Activated naive CD8-positive, alpha-beta T cell treated with anti-CD3 and anti-CD28 coated beads, Interleukin-2, amount 50 U/mL, for 24 hours (primary cell): ENCODE measurements at places on chromosomes 1 and 21.

GRCh38 chr21:37385179-37385765 lies 18.7 kb downstream of the DYRK1A start:
- DNase-seq, result no peak

- peak; percentile 14 for DNase-seq
Measured at GRCh38 chr1:225318706-225319575, 108.9 kb downstream of the LBR start.

DNA sequence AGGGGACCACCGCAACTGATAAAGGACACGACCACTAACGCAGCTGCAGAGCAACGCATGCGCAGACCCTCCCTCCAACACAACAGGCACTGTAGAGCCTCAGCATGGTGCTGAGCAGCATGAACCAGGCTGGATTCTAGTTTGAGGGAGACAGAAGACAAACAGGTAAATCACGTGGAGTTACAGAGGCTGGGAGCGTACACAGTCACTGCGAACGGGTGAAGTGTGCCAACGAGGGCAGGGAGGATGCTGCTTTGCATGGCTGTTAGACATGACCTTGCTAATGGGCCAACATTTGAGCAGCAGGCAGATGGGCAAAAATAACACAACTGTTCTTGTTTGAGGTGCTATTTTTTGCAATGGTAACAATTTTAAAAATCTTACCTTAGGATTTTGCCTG lies 55.2 kb upstream of the NADK start:
- no peak for DNase-seq

DNA sequence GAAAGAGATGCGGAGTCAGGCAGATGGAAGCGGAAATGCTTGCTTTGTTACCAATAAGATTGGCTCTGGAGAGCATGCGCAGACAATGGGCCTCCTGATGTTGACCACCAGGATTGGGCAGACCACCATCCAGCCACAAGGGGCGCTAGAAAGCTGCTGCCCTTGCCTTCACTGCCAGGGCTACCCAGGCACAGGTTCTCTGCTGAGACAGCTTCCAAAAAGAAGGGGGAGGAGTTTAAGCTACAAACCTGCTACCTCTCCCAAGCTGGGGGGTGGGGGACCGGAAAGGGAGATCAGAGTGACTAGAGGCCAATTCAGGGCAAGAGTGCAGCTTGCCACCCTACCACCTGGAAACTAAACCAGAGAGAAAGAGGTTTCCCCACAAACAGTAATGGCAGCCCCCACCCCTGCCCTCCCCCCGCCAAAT lies 369.7 kb downstream of the RRAGC start:
- peak; percentile 68 for DNase-seq

DNA sequence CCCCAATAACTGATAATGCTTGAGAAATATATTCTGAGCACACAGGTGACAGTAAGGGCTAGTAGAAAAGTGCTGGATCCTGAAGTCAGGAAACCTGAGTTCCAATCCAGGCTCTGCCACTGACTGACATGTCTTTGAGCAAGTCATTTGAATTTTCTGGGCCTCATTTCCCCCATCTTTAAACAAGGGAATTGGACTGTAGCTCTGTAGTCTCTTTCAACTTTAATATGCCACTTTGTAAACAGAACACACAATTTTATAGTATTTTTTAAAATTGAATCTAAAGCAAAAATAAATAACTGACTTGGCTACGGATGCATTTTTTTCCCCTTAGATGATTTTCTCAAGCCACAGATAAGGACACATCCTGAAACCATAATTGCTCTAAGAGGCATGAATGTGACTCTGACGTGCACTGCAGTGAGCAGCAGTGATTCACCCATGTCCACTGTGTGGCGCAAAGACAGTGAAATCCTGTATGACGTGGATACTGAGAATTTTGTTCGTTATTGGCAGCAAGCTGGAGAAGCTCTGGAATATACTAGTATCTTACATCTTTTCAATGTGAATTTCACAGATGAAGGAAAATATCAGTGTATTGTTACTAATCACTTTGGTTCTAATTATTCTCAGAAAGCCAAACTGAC lies 37.0 kb downstream of the LRIG2 start:
- DNase-seq, result no peak

- no peak for DNase-seq
Measured at GRCh38 chr1:49293016-49293415, 516.3 kb upstream of the BEND5 start.

DNA sequence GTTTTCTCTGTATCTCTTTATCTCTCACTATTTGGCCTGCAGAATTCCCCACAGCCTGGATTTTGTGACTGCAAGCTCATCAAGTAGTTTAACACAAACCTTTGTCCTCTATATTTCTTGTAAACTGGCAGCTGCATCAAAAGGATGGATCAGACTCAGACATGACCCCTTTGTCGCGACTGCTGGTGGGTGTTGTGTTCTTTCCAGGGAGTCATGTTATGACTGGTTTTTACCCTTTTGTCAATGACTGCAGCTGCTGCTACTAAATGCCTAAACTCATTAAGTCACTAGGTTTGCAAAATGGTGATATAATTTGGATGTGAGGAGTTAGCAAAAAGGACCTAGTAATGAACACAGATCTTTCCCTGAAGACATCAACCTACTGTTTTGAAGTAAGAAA lies 10.2 kb upstream of the TOMM20 start:
- DNase-seq, result peak; percentile 36

- DNase-seq, result no peak
Measured at GRCh38 chr1:178019622-178020021, 49.8 kb upstream of the SEC16B start.

DNA sequence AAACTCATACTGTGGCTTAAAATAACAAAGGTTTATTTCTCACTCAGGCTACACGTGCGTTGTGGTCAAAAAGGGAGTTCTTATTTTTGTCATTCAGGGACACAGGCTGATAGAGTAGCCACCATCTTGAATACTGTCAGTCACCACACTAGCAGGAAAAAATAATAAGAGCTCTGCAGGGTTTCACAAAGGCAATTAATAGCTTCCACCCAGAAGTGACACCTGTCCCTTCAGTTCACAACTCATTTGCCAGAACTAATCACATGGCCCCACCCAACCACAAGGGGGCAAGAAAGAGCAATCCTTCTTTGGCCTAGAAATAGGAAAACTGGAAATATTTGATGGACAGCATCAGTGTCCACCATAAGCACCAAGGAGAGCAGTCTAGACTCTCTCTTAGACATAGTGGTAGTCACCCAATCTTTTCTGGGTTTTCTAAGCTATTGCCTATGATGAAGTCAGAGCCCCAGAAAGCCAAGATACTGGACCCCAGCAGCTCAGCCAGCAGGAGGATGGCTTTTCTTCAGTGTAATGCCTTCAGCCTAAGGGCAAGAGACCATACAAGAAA lies 8.2 kb downstream of the HAPLN2 start:
- DNase-seq, result peak; percentile 33

- peak; percentile 28 for DNase-seq
Measured at GRCh38 chr1:173410794-173411236, 66.3 kb upstream of the PRDX6 start.

DNA sequence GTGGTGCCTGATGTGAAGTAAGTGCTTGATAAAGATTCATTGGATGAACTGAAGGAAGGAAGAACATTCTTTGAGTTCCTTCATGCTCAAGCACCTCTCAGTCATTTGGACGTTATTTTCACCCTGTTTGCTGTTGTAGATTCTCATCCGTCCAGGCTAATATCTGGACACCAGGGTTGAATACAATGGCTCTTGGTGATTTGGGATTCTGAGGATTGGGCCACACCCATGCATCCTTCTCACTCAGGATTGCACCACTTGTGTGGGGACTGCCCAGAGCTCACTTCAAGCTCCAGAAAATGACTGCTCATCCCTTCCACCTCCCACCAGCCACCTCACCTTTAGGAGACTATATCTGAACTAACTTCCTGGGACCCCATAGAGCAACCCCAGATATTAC lies 117.1 kb upstream of the IPO9 start:
- no peak for DNase-seq

DNA sequence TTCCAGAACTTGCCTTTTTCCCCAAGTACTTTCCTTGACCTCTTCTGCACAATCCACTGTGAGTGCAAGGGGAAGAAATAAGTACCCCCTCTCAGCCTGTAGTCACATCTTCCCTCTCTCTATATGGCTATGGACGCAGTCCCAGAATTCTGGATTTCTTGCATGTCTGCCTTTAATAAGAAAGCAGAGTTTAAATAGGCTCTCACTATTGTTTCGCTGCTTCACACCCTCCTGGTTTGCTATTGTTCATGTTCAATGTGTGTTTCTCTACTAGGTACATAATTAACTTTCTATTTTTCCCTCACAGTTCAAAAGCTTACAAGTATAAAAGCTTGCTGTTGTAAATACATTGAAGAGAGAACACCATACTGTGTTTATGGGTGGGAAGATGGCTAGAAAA lies 181.5 kb upstream of the C1orf105 start:
- no peak for DNase-seq

GRCh38 chr1:43069461-43070050 lies 102.5 kb downstream of the EBNA1BP2 start:
- no peak for DNase-seq

- no peak for DNase-seq
Measured at GRCh38 chr1:88773540-88774150, 89.6 kb downstream of the PKN2 start.

- no peak for DNase-seq
Measured at GRCh38 chr1:51986718-51987117, 3.8 kb downstream of the RAB3B start.

DNA sequence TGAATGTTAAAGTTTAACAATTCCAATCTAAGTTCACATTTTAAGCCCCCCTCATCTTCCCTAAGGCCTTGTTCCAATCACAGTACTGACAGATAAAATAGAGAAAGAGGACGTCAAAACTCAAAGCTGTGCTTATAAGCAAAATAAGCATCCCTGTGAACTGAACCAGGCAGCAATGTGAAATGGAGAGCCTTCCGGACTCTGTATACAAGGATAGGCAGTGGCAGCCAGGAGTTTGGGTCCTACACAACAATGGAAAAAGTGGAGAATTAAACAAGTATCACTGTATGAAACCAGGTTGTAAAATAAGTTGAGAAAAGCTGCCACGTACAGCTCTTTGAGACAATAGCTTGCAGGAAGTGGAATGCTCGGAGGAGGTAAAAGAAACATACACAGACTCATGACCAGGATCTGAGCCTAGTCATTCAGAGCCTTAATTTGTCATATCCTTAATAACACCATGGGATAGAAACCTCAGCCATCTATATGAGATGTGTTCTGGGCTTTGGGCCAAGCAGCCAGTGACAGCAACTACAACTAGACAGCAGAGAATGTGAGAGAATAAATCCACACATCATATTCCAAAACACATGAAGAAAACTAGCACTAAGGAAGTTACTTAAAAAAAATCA lies 55.2 kb upstream of the PALMD start:
- DNase-seq, result no peak

DNA sequence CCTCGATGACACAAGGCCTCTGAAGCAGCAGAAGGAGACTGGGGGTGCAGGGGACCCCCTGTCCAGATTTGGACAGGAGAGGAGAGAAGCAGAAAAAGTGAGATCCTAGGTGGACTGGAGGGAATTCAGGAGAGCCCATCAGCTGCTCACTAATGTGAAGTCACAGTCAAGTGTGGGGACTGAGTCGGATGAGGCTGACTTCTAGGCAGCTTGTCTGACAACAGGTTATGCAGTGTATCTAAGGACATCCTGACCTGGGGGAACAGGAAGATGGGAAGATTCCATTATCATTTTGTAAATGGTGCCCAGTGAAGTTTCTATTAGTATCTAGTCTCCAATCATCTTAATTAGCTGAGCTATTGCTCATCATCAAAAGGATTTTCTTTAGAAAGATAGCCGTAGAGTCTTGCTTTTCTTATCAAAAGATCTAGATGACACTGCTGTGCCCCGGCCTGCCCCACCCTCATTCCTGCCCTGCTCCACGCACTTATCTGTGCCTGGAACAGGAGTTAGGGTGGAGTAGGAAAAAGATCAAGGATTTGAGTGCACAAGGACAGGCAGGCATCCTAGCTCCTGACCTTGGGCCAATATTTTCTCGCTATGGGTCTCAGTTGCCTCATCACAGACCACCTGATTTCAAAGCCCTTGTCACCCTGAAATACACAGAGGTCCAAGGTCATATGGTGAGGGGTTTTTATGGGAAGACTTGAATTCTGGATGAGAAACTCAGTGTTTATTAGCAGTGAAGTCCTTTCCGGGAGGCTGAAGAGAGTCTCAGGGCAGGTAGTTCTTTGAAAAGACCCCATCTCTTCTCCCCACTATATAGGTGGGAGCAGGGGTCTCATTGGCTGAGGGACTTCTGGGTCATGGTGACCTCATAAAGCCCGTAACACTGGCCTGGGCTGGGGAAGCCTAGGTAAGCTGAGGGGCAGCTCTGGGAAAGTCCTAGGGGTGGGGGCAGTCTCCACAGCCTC lies at the start of gene MROH7:
TSS of gene MROH7 (plus strand) at position 924 of the 974 bp plus-strand sequence. CDS start 11,141 bp downstream, outside the sequence.
- DNase-seq, result no peak

DNA sequence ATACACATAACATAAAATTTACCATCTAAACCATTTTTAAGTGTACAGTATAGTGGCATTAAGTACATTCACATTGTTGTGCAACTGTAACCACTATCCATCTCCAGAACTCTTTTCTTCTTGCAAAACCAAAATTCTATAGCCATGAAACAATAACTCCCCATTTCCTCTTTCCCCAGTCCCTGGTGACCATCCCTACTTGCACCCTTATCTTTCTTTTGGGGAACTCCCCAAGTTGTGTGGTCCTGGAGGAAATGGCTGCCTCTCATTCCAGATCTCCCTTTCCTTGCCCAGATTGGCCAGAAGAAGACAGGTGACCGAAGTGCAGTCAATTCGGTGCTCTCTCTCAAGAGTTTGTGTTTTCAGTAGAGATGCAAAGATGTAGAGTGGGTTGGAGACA lies 389.6 kb upstream of the C1orf87 start:
- no peak for DNase-seq

DNA sequence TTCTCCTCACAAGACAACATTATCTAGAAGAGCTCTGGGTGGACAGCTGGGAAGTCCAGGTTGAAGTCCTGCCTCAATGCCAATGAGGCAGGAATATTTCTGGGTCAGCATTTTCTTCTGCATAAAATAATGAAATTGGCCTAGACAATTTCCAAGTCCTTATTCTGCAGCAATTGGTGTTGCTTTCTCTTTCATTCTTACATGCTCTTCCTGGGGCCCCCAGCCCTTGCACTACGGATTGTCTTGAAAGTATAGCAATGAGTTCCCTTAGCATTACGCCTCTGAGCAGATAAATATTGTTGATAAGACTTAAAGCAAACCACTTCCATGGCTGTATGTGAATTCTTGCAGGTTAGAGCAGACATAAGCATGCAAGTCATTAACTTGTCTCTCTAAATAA lies 188.5 kb downstream of the TGFBR3 start:
- DNase-seq, result peak; percentile 25

DNA sequence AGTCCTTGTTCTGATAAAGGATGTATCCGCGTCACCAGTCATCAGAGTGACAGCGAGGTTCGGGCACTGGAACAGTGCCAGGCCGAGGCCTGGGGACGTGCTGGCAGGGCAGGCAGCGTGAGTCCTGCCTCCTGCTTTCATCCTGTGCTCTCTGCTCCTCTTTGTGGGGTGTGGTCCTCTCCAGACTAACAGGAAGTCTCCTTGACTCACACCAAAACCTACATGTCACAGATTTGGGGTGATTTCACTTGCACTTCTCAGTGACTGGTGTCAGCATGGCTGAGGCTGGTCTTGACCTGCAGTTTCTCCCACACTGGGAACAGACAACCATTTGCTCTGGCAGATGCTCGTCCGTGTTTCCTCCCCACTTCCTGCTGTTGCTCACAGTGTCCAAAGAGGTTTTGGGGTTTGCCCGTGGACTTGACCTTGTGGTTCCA lies 8.8 kb upstream of the NLRP3 start:
- peak; percentile 76 for DNase-seq
